GM23248 (cell line): ENCODE measurements at places on chromosomes 1 and 21. TPM values are rescaled to one million over a fixed set of nuclear protein-coding genes. Genes with fewer than 3 reads are reported as not detected.

Gene CALML6
- 0.11 and 0.51 TPM in 2 replicates for total RNA-seq

GRCh38 chr1:228515200-228515834 lies 28.1 kb downstream of the RNF187 start:
- peak; percentile 65 for DNase-seq

- no peak for DNase-seq
These were observed 10.2 kb downstream of the SYT2 start for GRCh38 chr1:202700061-202700460.

DNA sequence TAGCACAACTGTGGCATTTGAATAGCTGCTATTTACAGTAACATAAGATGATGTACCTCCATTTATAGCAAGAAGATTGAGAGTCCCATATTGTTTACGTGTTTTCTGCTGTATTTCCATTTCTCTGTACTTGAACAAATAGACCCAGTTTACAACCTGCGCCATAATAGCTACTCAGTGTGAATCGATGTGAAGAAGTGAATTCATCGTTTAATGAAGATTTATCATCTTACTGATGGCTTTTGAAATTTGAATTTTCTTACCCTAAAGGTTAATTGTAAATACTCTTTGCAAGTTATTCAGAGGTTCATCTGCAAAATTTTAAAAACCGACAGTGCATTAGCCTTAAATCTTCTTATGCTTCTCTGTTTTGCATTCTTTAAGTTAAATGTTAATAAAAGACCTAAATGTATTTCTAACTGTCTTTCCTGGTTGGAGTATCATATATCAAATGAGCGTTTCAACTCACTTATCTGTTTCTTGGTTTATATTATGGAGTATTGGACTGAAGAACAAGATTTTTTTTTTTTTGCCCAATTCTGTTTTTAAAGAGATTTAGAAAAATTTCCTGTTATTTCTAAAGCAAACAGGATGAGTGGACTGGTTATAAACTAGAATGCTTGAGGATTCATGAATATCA lies 2.2 kb downstream of the MACO1 start:
- no peak for DNase-seq

DNA sequence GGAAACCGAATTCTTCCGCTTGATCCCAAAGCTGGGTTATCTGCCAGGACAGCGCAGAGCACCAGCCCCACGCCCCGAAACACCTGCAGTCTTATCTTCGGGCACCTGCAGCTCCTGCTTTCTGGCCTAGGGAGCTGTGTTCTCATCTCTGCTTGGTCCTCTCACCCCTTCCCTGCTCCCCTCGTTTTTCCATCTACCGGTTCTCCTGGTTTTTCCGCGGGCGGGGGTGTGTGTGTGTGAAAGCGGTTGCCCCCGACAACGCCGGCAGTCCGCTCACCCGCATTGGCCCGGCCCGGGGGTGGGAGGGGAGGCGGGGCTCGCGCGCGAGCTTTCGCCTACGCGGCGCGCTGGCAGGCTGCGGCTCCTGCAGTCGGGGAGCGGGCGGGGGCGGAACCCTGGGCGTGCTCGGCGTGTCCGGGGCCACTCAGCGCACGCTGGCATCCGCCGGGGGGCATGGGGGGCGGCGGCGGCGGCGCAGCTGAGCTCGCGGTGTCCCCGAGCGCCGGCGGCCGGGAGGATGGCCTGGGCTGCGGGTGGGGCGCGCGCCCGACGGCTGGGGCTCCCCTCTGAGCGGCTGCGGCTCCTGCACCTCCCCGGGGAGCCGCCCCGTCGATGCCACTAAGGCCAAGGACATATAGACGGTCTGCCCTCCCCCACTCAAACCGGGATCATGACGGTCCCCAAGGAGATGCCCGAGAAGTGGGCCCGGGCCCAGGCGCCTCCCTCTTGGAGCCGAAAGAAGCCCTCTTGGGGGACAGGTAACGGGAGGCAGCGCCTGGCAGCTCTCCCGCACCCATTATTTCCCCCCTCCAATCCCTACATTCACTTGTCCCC lies 3.2 kb downstream of the ATP8B2 start:
- peak; percentile 92 for DNase-seq

GRCh38 chr1:44222397-44223186 lies 9.3 kb downstream of the DMAP1 start:
- DNase-seq = no peak
